ENCODE measurements at places on chromosomes 6 and 20.

DNA sequence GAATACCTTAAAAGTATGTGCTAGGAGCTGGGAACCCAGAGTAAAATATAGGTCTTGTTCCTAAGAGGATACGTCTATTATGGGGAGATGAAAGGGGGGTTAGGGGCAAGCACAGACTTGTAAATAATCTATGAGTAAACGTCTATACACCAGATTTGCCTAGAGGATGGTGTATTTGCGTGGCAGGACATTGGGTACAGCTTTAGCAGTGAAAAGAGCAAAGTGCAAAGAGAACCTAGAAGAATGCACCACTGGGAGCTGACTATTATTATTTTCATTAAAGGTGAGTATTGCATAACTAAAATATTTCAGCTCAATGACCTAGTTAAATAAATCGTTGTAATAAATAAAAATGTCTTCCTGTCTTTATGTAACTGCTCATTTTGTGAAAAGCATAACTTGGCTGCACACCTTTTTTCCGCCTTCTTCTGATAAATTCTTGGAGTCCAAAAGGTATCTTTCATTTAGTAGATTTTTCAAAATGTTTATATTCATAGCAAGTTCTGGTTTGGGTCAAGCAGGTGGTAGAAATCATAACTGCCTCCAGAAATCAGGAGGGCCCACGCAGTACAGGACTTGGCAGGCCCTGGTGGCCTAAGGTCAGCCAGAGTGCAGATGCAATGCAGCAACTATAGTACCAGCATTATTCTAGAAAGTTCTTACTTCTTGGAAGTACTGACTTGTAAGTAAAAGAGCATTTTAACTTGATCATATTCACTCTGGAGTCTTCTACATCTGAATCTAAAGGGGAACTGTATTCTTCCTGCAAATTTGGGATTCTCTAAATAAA lies 357.2 kb downstream of the PLCB1 start:
- no peaks in the 10 kb centered on the region for H3K27me3 ChIP-seq
- DNase-seq, result no peak
- H3K4me3 ChIP-seq, result no peak overlapping the region
- no peaks in the 10 kb centered on the region for H3K36me3 ChIP-seq
- no peaks in the 10 kb centered on the region for H3K4me1 ChIP-seq

DNA sequence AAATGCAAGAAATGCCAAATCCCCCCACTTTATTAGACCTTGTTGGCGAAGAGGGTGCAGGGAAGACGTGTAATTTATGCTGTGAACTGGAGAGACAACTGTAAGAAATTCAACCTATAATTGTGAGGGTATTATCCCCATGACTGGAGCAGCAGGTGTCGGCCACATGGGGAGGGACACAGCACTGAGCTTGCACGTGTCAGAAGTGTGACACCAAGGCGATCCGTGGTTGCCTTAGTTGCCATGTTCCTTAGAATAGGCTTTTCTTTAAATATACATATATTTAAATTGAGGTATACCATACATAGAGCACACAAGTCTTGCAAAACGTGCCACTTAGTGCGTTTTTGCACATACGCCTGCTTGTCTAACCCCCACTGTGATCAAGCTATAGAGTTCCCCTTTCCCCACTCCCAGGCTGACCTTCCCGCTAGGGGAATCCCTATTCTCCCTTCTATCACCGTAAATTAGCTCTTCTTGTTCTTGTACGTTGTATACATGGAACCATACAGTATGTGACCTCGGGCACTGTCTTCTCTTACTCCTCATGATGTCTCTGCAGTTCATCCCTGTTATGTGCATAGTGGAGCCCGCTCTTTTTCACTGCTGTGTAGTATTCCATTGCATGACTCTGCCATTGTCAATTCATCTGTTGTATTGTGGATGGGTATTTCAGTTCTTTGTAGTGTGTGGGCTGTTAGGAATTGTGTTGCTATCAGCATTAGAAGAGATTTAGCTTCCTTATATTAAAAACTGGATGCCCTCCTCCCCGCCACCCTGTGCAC lies 81.6 kb upstream of the PMEPA1 start:
- no peak overlapping the region for H3K4me3 ChIP-seq
- H3K27me3 ChIP-seq, result no peaks in the 10 kb centered on the region
- H3K36me3 ChIP-seq, result no peaks in the 10 kb centered on the region
- DNase-seq, result no peak
- H3K4me1 ChIP-seq, result no peaks in the 10 kb centered on the region
- no peak overlapping the region for H3K27ac ChIP-seq

- no peak overlapping the region for H3K4me3 ChIP-seq
- no peaks in the 10 kb centered on the region for H3K4me1 ChIP-seq
- no peak for DNase-seq
Measured at GRCh38 chr6:73832313-73832712, 136.3 kb downstream of the CD109 start.

DNA sequence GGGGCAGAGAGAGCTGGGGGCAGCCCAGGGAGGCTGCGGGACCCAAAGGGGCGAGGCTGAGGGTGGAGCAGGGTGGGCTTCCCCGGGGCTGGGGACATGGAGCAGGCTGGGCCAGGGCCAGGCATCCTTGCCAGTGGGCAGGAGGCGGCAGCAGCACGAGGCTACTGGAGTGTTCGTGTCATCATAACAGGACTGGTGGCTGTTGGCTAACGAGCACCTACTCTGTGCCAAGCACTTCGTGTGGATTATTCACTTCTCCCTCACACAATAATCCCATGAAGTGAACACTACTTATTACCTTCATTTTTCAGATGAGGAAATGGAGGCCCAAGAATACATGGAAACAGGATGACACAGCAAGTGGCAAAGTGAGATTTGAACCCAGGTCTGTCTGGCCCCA lies 41.7 kb downstream of the GRM4 start:
- H3K27me3 ChIP-seq, result no peaks in the 10 kb centered on the region
- H3K27ac ChIP-seq, result no peak overlapping the region
- no peak for DNase-seq

DNA sequence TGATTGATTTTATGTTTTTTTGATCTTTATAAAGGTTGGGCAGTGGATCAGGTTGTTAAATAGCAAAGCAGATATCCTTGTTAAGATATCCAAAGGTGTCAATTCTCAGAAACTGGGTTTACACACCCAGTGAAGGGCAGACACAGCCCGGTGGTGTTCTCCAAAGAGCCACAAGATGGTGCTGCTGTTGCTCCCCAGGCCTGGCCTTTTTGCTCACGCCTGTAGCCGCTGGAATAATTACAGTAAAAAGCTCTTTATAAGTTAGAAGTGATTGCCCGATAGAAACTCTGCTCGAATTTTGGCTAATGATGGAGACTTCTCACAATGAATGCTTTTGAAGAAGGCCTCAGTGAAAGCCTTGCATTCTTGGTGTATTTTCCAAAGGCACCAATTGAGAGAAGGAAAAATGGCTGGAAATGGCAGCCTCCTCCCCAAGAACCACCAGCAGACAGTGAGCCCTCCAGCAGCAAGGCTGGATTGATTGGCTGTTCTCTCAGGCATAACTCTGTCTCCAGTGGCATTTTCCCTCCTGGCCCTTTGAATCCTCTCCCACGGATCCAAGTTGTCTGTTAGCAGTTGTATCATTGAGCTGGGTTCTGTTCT lies 120.5 kb upstream of the CHD6 start:
- H3K36me3 ChIP-seq, result no peaks in the 10 kb centered on the region
- DNase-seq, result no peak
- no peaks in the 10 kb centered on the region for H3K27me3 ChIP-seq
- H3K4me1 ChIP-seq, result no peaks in the 10 kb centered on the region
- H3K27ac ChIP-seq, result no peak overlapping the region
